Eye (tissue), 1 donor: ENCODE measurements at places on chromosomes 11 and 22.

DNA sequence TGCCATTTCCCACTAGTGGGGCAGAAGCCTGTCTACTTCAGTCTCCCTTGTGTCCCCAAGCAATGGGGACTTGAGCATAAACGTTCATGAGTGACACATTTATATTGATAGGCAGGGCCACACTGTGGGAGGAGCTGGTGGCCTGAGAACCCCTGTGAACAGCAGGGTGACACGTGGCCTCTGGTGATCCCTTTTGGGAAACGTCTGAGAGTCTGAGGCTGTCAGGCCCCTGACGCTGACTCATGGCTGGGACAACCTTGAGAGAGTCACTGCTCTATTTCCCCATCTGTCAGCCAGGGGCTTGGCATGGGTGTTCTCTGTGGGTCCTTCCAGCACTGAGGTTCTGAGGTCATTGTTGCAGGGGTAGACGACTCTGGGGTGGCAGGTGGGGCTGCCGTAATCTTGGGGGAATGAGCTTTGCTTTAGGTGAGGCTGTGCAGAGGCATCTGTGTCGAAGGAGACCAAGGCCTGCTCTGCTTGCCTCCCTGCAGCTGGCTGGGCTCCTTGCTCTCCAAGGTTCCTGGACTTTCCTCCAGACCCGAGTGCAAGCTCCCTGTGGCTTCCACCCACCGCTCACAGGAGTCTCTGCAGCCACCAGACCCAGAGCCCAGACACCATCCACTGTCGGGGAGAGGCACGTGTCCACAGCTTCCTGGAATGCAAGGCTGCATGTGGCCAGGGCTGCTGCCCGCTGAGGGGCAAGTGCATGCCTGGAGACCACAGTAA is 54.7 kb downstream of the SMIM38 start:
- no peak for DNase-seq

- DNase-seq = no peak
Measured at GRCh38 chr11:2173150-2173693, 1.6 kb upstream of the TH start.

DNA sequence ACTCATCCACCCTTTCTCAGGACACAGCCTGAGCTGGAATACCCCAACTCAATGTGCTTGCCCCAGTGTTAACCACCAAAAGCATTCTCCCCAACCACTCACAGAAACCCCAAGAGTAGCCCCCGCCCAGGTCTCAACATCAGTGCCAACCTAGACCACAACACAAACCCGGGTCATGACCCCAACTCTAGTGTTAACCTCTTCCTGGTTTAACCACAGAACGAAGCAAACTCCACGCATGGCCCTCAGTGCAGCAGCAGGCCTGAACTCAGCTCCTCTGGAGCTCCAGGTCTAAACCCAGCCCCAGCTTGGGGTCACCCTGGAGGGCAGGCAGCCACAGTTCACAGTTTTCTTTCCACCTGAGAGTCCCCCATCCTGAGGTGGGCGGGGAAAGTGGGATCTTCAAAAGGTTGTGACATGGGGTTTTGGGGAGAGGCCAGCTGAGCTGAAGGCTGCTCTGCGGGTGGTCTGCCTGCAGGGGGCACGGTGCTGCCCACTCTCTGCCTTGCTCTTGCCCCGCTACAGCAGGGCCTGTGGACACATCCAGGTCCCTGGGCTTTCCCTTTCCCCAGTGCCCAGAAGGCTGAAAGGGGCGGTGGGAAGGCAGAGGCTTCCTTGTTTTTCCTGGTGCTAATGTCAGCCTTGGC is 37.9 kb downstream of the NECTIN1 start:
- DNase-seq = no peak

DNA sequence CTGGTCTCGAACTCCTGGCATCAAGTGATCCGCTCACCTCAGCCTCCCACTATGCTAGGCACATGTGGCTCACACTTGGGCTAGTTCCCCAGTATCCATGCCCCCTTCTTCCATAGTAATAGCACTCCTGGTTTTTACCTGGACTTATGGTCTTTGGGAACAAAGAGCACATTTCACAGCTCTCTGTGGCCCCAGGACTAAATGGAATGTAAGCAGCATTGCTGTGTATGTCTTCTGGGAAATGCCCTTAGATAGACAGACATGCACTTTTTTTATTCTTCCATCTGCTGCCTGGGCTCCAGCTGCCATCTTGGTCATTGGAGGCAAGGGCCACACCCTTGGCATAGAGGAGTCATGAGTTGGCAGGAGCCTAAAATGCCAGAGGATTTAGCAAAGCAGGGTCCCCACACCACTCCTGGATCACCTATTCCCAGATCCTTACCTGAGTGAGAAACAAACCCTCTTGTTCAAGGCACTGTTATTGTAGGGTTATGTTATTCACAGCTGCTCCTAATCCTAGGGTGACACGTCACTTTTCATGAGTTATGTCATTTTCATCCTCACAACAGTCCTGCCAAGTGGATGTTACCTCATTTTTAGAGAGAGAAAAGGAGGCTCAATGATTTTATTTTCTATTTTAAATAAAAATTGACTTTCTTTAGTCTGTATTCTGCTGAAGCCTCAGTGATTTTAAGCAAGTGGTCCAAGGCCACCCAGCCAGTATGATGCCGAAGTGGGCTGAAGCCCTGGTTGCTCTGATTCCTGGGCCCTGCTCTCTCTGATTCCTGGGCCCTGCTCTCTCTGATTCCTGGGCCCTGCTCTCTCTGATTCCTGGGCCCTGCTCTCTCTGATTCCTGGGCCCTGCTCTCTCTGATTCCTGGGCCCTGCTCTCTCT is 15.7 kb upstream of the GDPD5 start:
- no peak for DNase-seq

GRCh38 chr11:78377625-78378418 is 39.8 kb downstream of the GAB2 start:
- DNase-seq = no peak

DNA sequence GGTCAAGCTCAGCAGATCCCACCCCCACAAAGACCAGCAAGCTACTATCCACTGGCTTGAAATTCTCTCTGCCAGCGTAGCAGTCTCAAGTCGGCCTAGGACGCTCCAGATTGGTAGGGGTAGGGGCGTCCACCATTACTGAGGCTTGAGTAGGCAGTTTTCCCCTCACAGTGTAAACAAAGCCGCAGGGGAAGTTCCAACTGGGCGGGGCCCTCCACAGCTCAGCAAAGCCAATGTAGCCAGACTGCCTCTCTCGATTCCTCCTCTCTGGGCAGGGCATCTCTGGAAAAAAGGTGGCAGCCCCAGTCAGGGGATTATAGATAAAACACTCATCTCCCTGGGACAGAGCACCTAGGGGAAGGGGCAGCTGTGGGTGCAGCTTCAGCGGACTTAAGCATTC is 1064.9 kb upstream of the TENM4 start:
- no peak for DNase-seq

DNA sequence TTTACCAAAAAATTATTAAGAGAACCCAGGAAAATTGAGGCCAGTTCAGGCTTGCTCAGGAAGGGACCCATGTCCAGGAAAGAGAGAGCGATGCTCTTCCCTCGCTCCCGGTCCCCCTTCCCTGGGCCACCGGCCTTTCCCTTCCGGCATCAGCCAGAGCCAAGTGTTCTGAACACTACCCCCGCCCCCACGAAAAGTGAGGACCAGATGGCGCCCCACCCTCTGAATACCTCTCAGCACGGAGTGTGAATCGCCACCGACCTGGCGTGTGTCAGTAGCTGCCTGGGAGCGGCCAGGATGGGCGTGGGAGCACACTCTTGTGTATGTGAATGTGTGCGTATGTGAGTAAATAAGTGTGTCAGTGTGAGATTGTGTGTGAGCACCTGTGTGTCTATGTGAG is 20.2 kb downstream of the RPS6KA4 start:
- no peak for DNase-seq

DNA sequence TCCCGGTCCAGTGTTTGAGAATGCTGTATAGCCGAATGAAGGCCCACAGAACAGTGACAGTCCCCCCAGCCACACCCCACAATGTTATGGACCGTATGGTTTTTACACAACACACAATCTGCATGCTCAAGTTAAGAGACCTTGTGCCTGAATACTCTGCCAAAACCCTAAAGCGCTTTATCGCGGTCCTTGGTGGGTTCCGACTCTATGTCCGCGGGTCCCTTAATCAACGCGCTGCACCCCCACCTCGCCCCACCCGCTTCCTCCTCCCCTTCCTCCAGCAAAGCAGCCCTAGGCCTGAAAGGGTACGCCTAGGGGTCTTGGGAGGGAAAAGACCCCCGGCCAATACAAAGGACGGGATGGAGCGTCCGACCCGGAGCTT is 442 bp downstream of the COPB1 start:
- DNase-seq = peak; percentile 77

GRCh38 chr11:61295596-61295926 is 445 bp upstream of the VWCE start:
- DNase-seq = no peak

GRCh38 chr11:63682066-63683021 is 1.0 kb downstream of the RTN3 start:
- peak; percentile 83 for DNase-seq

DNA sequence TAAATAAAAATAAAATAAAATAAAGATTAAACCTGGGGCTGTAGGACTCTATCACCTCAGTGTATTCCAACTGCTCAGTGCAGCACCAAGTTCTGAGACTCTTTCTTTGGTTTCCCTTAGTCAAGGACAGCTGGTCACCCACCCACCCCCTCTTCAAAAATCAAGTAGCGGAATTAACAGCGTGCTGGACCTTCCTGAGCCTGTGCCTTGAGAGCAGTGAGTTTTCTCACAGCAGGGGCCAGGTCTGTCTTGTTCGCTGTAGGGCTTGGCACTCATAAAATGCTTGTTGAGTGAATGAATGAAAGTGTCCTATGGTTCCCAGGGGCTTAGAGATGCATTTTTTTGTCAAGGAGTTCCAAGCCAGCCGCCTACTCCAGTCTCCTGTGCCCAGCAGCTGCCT is 2.9 kb upstream of the ALX4 start:
- peak; percentile 32 for DNase-seq

DNA sequence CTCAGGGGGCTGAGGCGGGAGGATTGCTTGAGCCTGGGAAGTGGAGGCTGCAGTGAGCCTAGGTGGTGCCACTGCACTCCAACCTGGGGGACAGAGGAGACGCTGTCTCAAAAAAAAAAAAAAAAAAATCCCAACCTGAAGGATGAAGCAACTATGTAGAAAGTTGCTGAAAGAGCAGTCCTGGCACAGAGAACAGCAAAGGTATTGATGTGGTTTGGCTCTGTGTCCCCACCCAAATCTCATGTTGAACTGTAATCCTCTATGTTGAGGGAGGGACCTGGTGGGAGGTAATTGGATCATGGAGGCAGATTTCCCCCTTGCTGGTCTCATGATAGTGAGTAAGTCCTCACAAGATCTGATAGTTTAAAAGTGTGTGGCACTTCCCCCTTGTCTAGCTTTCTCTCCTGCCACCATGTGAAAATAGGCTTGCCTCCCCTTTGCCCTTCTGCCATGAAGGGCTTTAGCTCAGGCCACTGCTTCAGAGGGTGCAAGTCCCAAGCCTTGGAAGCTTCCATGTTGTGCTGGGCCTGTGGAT is 10.7 kb upstream of the SERPING1 start:
- no peak for DNase-seq

DNA sequence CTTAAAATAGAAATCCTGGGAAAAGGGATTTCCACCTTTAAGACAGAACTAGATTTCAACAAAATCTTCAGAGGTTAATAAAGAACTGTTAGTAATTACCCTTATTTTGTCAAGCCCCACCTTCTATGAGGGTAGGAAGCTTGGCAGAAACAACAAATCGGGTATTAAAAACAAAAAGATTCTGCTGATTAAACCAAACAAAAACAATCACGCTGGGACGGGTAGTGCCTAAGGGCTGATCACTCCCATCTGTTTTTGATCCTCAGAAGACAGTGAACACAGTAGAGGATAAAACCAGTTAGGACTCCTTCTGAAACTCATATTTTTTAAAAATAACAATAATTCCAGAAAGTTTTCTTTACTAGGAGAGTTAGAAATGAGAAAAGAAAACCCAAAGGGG is 441.3 kb upstream of the API5 start:
- DNase-seq = no peak

- DNase-seq = no peak
Measured at GRCh38 chr22:29308791-29309262, 2.4 kb downstream of the GAS2L1 start.

GRCh38 chr11:70247710-70248072 is 22.8 kb upstream of the PPFIA1 start:
- no peak for DNase-seq

DNA sequence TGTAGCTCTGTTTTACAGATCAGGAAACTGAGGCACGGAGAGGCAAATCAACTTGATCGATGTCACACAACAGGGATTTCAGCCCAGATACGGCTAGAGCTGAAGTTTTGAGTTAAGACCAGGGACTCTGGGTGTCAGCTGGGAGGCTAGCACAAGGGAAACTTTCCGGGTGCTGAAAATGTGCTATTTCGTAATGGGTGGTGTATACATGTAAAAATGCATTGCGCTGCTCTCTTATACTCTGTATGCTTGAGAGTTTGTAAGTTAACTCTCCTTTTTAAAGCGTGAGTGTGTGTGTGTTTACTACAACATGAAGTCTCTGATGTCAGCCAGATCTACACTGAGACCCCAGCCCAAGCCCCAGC is 227.6 kb downstream of the MN1 start:
- DNase-seq = no peak

GRCh38 chr11:107563702-107564101 is 1.8 kb downstream of the ALKBH8 start:
- peak; percentile 77 for DNase-seq

DNA sequence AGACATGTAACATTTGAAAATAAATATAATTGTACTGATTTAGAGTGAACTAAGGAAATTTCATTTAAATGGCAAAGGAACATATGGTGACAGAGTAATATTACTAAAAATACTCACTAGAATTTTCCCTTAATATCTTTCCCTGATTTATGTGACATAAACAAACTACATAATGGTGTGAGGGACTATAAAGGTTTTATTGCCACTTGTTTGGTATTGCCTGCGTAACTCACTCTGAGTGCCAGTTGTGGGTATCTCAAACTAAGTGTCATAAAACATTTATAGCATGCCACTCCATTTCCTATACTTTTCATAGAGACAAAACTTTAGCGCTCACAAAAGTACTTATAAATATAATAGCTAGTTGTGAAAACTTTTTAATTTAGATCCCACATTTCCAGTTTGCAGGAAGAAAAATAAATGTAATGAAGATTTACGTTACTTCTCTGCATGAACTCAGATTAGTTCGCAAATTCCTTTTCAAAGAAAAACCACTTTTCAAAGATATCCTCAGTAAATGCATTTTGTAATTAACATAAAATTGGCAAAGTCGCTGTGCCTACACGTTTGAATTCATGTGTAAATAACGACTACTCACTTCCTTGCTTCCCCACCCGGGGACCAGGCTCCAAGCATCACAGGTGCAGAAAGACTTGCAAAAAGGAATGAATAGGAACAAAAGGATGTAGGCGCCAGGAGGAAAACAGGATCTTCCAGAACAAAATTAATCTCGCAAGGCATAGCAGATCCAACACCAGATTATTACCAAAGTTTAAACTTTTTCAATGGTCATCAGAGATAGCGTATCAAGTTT is 1.6 kb upstream of the QSER1 start:
- DNase-seq = peak; percentile 40

- DNase-seq = no peak
Measured at GRCh38 chr11:124080327-124081001, 34.8 kb upstream of the VWA5A start.

DNA sequence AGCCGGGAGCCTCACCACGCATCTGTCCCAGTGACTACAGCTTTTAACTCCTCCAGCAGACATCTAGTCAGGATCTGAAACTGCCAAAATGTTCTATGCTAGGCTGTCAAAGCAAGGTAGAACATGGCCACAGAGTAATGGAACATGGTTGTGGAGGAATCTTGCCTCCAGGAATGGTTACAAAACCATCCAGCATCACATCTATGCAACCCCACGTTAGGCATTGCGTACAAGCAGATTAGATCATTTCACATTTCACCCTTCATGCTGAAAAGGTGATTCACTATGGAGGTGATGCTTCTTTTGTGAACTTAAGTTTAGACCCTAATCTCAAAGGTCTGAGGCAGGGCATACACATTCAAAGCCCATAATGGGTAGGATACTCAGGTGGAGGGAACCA is 103.0 kb downstream of the PARVA start:
- no peak for DNase-seq
